ENCODE measurements at places on chromosomes 2 and 18.

GRCh38 chr2:9462886-9463697 lies 11.3 kb upstream of the IAH1 start:
- no peak for DNase-seq

- DNase-seq, result peak; percentile 90
Observed at GRCh38 chr2:118251427-118251826, 163.2 kb downstream of the INSIG2 start.

DNA sequence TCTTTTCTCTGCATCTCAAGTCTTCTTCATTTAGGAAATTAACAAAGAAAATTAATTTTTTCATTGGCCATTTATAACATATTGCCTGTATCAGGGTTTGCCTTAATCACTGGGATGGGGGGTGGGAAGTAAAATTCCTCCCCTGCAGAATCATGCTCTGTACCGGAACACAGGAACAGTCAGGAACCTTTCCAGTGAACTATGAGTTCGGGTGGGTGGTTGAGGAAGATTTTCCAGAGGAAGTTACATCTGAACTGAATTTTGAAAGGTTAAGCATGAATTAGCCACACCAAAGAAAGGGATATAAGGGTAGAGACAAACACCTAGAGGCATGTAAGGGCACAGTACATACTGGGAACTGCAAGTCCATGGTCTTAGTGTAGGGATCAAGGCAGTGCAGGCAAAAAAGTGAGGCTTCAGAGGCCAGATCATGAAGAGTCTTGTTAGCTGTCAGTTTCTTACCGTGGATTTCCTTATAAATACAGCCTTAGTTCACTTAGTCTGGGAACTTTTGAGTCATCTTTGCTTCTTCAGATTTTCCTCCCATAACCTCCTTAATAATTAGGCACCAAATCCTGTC lies 55.6 kb downstream of the FAM117B start:
- no peak for DNase-seq

- no peak for DNase-seq
Observed at GRCh38 chr18:4231260-4231659, 223.8 kb downstream of the DLGAP1 start.

GRCh38 chr2:167471332-167471731 lies 583.1 kb downstream of the XIRP2 start:
- DNase-seq, result no peak

GRCh38 chr2:127690696-127691095 lies 10.6 kb upstream of the SFT2D3 start:
- no peak for DNase-seq

DNA sequence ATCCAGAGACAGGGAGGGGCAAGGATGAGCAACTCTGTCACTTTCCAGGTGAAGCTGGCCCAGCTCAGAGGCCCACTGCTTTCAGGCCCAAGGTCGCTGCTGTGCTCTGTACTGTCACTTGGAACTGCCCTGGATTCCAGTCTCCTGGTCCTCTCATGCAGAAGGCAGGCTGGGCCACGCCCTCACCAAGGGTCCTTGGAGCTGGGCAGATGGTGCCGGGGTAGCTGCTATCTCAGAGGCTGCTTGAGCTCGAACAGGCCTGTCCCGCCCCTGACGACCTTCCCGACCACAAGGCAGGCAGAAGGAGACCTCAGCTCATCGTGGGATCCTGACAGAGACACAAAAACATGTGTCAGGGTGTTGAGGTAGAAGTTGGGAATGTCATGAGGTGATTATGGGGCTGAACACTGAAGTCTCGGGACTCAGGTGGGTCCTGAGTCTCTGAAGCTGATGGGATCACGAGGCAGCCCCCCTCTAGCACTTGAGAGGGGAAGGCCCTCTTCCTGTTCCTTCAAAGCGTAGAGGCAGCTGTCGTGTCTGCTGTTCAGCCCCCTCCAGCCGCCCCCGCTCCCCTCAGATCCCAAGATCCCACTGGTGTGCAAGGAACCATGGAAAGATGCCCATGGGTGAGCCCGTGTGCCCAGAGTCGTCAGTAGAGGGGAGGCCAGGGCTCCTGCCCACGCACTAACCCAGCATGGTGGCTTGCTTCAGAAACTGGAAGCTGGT lies 78.3 kb downstream of the POLR1A start:
- no peak for DNase-seq

GRCh38 chr2:220064111-220065030 lies 436.9 kb downstream of the SLC4A3 start:
- DNase-seq, result no peak

- DNase-seq, result no peak
Observed at GRCh38 chr2:217795706-217796465, 206.9 kb downstream of the TNS1 start.

- no peak for DNase-seq
Observed at GRCh38 chr2:178069551-178069950, 3.0 kb downstream of the PDE11A start.

- no peak for DNase-seq
Observed at GRCh38 chr2:55048508-55049042, 1.7 kb downstream of the RTN4 start.

- DNase-seq, result peak; percentile 81
Observed at GRCh38 chr2:215749092-215749957, 264.0 kb downstream of the MREG start.

- DNase-seq, result no peak
Observed at GRCh38 chr2:10300997-10301940, 1.4 kb upstream of the HPCAL1 start.

GRCh38 chr18:28153485-28154065 lies 23.4 kb downstream of the CDH2 start:
- no peak for DNase-seq

GRCh38 chr2:222993920-222994650 lies 57.9 kb upstream of the KCNE4 start:
- DNase-seq, result peak; percentile 94

- DNase-seq, result no peak
Observed at GRCh38 chr2:241970716-241971115, 101.2 kb downstream of the RTP5 start.

DNA sequence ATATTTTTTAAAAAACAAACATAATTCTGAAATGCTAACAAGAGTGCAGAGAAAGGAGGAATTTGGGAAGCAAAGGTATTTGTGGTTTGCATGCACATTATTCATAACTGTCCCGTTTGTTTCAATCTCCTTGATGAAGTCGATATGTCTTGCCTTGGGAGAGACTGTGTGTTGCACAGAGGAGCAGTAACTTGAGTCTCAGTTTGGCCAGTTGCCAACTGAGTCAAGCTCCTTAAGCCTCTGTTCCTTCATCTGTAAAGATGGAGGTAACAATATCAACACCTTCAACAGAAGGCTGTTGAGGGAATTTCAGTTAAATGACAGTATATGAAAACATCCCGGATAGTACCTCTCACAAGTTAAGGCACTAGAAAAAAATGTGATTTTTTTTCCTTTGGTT lies 226.2 kb downstream of the ASXL3 start:
- no peak for DNase-seq
